Activated naive CD8-positive, alpha-beta T cell treated with anti-CD3 and anti-CD28 coated beads for 36 hours (primary cell): ENCODE measurements at places on chromosomes 11 and 22. TPM values are rescaled to one million over a fixed set of nuclear protein-coding genes. Genes with fewer than 3 reads are reported as not detected.

DNA sequence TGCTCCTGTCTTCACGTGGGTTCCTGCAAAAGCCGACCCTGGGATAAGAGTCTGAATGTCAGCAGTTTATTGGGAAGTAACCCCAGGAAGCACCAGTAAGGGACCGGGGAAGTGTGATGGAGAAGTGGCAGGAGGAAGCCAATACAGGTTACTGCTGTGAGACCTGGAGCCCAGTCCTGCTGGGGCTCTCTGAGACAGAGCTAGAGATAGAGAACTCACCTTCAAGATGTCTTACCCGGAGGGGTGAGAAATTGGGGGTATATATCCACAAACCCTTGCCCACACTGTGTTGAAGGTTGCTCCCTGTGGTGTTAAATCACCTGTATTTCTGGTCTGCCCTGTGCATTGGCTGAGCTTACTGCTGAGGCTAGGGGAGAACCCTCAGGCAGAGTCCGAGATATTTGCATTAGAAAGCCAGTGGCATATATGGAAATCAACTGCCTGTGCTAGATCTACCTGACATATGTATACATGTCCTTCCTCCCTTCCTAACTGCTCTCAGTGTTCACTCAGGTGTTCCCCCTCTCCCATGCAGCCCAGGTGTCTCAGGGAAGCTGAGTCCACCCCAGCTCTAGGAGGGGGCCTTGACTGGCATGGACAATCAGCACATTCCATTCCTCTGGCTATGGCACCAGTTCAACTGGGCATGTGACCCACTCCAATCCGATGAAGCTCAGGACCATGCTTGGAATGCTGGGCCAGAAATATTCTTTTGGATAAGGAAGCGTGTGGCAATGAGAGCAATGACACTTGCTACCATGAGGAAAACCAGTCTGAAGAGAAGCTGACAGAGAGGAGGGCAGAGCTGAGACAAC is 6.8 kb upstream of the MICAL2 start:
- DNase-seq = no peak

- no peak for DNase-seq
Observed at GRCh38 chr22:50500452-50500851, 7.0 kb downstream of the LMF2 start.

DNA sequence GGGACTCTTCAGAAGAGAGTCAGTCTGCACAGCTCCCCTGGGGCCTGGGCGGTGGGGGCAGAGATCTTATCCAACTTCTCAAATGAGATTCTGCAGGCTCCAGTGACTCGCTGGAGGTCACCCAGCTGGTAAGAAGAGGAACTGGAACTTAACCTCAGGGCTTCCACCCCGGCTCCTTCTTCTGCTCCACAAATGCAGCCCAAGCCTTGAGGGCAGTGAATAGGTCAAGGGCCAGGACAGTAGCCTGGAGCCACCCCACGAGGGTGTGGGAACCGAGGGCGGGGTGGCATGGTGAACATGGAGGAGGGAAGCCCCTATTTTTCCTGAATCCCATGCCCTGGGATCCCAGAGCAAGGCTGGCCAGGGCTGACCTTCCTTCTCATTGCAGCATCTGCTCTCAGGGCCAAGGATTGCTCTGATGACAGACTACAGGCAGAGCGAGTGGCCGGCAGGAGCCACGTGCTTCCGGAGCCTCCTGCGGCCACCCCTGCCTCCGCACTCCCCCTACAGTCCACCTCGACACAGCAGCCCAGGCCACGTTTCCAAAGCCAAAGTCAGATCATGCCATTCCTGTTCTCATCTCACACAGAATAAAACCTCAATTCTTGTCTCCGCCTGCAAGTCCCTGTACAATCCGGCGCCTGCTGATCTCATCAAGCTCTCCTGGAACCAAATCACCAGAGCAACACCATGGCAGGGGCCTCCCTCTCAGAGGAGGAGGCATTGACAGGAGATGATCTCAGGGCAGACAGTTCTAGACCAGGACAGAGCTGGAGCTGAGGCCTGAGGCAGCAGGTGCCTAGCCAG is 21.1 kb upstream of the UPK3A start:
- DNase-seq = no peak

DNA sequence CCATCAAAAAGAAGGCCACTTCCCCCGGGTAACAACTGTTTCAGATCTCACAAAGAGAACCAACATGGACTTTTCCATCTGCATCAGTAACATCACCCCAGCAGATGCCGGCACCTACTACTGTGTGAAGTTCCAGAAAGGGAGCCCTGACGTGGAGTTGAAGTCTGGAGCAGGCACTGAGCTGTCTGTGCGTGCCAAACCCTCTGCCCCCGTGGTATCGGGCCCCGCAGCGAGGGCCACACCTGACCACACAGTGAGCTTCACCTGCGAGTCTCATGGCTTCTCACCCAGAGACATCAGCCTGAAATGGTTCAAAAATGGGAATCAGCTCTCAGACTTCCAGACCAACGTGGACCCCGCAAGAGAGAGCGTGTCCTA is 3.7 kb downstream of the SEC14L6 start:
- no peak for DNase-seq

DNA sequence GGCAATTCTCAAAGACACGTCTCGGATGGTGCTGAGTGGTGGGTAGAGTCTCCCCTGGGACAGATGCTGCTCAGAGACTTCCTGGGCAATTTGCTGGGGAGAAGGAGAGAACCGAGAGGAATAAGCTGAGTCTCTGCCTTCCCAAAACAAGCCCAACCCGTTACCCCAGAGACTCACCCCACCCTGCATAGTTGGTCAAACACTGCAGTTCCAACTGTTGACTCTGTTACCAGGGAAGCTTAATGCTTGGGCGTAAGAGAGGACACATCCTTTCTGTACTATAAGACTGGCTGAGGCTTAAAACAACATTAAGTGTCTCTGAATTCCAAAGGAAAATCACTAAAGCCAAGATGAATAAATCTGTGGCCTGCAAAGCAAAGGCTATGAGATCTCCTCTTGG is 68.1 kb downstream of the CCDC81 start:
- DNase-seq = no peak

GRCh38 chr11:117898059-117898458 is 21.6 kb upstream of the FXYD6 start:
- no peak for DNase-seq

- DNase-seq = no peak
Observed at GRCh38 chr11:87300640-87301380, 263.1 kb downstream of the TMEM135 start.

DNA sequence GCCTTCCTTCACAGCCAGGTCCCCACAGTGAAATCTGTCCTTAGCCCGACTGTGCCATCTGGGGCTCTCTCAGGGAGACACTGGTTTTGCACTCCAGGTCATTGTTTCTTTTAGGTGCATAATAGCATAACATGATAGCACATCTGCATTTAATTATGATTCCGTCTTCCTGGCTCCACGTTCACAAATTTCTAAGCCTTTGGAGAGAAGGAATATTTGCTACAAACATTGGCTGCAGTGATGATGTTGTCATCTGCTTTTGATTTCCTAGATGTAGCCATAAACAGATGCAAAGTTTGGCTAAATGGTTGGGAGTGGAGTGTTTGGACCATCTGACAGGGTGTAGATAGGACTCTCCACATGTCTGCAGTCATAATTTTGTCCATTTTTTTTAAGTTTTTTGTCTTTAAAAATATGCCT is 12.0 kb upstream of the CAT start:
- DNase-seq = no peak

- no peak for DNase-seq
Observed at GRCh38 chr22:39954584-39955055, 5.6 kb upstream of the TMA7B start.

DNA sequence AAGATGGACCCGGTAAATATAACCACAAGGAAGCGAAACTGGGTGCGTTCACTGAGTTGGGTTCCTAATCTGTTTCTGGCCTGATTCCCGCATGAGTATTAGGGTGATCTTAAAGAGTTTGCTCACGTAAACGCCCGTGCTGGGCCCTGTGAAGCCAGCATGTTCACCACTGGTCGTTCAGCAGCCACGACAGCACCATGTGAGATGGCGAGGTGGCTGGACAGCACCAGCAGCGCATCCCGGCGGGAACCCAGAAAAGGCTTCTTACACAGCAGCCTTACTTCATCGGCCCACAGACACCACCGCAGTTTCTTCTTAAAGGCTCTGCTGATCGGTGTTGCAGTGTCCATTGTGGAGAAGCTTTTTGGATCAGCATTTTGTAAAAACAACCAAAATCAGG is 74.4 kb downstream of the NCAPD3 start:
- DNase-seq = no peak

DNA sequence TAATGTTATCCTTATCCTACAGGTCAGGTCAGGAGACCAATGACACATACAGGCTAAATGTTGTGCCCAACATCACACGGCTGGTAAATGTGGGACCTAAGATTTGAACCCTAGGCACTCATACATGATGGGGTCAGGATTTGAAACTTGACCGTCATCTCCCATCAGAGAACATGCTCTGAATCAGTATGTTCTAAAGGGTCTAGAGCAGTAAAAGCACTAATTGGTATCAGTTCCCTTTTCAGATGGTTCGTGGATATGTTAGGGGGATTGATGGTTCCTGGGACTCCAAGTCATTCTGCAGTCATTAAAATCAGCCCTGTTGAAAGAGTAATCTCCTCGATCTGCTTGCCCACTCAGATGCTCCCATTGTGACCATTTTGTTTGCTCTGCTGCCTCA is 65.5 kb downstream of the BMAL1 start:
- no peak for DNase-seq

DNA sequence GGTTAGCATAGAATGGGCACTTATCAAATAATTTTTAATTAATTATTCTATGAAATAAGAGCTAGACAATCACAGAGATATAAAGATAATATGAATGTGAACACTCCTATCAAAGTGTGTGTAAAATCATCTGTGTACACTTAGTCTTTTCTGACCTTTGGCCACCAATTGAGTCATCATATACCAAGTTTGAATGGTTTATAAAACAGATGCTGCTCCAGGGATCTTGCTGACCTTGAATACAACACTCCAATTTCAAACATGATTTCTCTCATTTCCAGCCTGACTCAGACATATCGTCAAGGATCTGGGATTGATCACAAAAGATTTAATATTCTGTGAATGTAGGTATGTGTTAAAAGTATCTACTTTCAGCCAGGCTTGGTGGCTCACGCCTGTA is 2.9 kb upstream of the OR51V1 start:
- no peak for DNase-seq

GRCh38 chr11:69055598-69056516 is 7.1 kb downstream of the TPCN2 start:
- peak; percentile 22 for DNase-seq

GRCh38 chr11:83118814-83119213 is 38.1 kb upstream of the PCF11 start:
- DNase-seq = no peak

DNA sequence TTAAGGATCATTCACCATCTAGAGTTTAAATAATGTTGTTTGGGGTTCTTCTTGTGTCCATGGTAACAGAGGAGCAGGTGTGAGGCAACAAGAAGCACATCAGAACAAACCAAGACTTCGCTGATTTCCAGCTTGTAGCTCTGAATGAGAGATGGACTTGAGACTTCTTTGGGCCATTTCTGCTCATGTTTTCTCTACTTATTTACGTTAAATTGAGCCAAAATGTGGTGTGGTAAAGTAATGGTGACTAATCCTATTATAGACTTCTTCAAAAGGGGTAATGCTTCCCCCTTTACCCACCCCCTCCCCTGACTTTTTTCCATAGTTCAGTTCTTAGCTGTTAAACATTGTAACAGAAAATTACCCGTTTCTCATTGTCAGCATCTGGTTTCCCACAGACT is 65.2 kb downstream of the CSTPP1 start:
- no peak for DNase-seq

DNA sequence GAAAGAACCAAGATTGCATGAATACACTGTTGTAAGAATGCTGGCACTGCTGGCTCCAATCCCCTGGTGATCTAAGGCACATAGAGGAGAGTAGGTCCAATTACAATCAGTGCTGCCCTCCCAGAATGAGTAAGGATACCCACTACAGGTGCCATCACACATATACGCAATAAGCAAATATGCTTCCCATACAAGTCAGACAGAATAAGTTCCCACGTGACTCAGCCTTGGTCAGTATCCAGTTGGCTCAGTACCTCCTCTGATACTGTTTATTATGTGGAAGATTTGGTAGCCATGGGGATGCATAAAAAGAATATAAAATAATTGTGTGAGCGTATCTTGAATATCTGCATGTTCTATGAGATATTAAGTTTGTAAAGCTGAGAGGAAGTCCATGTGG is 8.9 kb upstream of the OR2D3 start:
- DNase-seq = no peak

DNA sequence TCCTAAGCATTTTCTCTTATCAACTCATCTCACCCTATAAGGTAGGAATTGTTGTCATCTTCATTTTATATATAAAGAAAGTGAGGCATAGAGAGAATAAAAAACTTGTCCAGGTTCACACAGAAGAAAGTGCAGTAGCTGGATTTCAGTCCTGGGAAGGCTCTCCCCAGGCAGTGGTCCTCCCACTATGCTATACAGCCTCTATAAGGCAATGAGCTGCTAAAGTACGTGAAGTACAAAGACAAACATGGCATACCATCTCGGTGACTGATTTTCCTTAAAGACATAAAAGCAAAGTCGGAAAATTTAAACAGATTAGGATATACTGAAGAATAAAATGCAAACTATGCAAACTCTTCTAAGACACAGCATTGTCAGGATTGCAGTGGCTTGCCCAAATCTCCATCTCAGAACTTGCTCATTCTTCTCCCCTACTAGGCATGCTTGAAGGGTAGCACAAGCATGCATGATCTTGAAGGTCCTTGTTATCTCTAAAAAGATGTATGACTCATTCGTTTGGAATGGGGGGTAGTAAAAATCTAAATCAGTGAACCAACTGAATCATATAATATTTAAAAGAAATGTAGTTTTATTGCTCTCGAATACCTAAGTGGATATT is 97.8 kb upstream of the CSNK2A3 start:
- DNase-seq = no peak

DNA sequence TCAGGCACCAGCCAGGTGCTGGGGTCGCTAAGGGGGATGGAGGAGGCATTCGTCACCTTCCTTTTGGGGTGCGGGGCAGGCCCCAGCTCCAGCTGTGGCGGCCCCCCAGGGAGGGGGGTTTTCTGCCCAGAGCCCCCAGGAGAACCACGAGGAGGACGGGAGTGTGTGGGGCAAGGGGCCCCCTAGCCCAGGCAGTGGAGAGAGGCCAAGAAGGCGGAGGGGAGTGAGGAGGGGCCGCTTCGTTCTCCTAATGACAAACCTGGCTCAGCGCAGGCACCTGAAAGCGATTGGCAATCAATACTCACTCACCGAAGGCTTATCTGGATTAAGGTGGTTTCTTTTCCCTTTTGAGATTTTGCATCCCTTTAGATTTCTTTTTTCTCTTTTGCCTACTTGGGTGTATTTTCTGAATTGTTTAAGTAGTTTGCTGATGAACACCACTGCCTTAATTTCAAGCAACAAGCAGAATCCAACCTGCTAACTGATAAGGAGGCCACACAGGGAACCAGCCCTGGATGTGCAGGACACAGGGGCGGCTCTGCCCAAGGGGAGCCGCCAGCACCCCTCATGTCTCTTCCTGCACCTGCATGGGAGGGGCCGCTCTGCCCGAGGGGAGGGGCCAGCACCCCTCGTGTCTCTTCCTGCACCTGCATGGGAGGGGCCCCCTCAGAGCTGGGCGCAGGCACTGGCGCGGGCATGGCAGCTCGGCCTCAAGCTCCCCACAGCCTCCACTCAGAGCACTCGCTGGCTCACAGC is 122.3 kb downstream of the BRD1 start:
- DNase-seq = no peak

The OR52B2 gene
- total RNA-seq = not detected

The NXPE1 gene
- total RNA-seq = not detected

The TMEM191C gene
- 1.3 TPM for total RNA-seq

The PACSIN3 gene
- total RNA-seq = 7.0 TPM
